ENCODE measurements at places on chromosomes 7 and 10.

GRCh38 chr10:130455791-130456190 is 319.6 kb downstream of the GLRX3 start:
- DNase-seq, result no peak

- DNase-seq, result no peak
Measured at GRCh38 chr7:150924369-150924781, 53.7 kb downstream of the KCNH2 start.

- no peak for DNase-seq
Measured at GRCh38 chr10:117647306-117647705, 104.8 kb downstream of the EMX2 start.

- no peak for DNase-seq
Measured at GRCh38 chr10:23056186-23056579, 39.2 kb upstream of the MSRB2 start.

DNA sequence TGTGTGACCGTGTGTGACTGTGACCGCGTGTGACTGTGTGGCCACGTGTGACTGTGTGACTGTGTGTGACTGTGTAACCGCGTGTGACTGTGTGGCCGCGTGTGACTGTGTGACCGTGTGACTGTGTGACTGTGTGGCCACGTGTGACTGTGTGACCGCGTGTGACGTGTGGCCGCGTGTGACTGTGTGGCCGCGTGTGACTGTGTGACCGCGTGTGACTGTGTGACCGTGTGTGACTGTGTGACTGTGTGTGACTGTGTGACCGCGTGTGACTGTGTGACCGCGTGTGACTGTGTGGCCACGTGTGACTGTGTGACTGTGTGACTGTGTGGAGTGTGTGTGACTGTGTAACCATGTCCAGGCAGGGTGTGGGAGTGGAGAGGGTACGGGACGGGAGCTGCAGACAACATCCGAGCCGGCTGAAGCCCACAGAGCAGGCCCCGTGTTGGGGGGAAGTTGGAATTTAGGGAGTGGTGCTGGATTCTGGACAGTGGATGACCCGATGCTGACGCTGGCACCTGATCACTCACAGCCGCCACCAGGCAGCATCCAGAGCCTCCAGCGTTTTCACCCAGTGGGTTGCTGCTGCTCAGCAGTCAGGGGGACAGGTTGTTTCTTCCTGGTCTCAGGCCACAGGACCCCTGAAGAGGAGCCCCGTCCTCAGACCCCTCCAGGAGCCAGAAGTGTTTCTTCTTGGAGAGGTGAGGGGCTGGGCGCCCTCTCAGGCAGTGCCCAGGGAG is 503.5 kb downstream of the DNAJB6 start:
- DNase-seq, result no peak

DNA sequence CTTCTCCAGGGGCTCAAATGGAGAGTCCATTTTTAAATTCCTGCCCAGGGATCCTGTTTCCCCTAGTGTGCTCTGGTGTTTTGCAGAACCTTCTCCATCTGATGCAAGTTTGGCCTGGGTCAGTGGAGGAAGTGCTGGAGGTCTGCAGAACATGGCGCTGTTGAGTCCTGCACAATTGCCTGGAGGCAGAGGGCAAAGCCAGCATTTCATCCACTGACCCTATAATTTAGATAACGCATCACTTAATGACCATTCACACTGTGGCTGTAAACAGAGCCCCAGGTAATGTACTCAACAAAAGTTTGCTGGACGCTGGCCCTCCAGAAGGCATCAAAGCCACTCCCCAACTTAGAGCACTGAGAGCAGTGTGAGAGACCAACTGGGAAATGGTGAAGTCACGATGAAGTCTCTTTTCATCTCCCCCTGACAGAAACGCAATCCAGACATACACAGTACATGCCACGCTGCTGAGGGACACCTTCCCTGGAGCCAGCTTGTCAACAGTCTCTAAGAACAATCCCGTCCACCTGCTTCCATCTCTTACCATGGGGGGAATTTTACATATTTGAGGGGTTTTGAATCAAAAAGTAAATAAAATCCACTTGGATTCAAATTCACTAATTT is 13.4 kb downstream of the C10orf71 start:
- no peak for DNase-seq

DNA sequence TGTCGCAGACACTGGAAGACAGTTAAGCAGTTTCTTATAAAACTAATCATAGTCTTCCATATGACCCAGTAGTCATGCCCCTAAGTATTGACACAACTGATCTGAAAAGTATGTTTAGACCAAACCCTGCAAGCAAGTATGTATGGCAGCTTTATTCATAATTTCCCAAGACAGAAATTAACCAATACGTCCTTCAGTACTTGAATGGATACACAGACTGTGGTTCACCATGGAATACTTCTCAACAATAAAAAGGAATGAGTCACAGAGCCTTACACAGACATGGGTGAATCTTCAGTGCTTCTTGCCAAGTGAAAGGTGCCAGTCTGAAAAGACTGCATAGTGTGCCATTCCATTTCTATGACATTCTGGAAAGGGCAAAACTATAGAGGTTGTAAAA is 50.2 kb upstream of the AKR1E2 start:
- no peak for DNase-seq

- DNase-seq, result no peak
Measured at GRCh38 chr10:29099001-29099400, 189.9 kb upstream of the LYZL1 start.

- DNase-seq, result no peak
Measured at GRCh38 chr10:387593-387891, 252.3 kb downstream of the ZMYND11 start.

- no peak for DNase-seq
Measured at GRCh38 chr7:111282626-111283025, 191.7 kb downstream of the LRRN3 start.

DNA sequence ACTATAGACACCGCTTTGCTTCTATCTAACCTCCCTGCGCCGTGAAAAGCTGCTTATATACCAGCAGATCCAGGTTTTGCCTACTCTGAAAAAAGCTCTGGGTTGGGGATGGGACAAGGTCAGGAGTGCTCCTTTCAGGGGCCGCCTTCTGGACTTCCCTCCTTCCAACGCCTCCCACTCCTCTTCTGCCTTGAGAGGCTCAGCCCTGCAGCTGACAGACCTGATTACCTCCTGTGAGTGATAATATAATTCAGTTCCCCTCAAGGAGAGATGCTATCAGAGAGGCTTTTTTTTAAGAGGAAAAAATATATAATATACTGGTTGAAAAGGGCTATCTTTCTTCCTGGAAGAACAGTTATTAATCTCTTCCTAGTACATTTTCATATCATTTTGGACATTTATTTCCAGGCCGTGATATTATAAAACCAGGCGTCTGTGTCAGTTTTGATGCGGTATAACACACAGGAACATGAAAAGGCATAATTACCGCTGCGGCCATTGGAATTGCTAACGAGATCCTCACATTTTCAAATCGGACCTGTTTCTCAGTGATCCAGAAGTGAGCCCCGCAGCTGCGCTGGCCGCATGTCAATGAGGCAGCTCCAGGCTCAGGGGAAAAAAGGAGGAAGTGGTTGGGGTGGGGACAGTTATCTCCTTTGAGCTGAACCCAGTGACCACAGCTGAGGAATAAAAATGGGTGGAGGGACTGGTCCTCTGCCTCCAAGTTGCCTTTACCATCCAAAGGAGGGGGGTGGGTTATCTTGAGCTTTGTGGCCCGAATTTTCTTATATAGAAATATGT is 457.1 kb downstream of the TYW1 start:
- no peak for DNase-seq

DNA sequence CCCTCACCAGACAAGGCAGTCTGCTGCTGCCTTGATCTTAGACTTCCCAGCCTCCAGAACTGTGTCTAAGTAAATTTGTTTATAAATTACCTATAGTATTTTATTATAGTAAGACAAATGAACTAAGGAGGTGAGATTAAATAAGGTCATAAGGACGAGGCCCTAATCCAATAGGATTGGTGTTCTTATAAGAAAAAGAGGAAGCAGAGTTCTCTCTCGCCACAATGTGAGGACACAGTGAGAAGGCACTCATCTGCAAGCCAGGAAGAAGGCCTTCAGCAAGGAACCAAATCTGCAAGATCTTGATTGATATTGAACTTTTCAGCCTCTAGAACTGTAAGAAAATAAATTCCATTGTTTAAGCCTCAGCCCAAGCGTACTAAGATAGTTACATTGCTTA is 6.1 kb upstream of the ZNF438 start:
- no peak for DNase-seq

DNA sequence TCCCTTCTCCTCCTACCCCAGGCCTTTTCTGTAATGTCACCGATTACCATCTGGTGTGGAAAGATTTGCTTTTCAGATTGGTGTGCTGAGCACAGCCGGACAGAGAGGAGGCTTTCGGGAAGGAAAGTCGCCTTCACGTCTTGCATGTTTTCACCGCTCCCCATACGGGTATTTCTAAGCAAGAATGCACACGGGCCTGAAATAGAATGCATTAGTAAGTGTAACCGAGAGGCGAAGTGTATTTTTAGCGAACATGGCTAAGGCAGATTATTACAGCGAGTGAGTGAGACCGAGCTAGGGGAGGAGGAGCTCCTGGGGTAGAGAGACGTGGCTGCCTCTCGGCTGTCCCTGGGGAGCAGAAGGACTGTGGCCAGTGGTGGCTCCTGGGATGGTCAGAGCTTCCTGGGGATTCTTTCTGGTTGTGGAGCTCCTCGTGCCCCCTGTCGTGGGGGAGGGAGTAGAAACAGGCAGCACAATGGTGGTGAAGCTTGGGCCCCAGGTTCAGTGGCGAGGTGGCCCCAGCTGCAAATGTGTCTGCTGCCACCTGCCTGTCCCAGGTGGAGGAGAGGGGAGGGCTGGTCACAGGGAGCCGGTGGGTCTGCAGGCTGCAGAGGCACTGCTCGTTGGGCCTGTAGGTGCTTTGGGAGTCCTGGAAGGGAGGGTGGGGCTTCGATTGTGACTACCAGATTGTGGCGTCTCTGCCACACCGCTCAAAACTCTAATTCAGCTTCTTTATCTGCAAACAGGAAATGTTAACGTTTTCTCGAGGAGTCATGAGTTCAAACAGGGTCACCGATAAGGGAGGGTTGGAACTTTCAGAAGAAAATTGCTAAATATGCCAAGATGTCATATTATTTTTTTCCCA is 135.8 kb downstream of the CAMK1D start:
- DNase-seq, result no peak

DNA sequence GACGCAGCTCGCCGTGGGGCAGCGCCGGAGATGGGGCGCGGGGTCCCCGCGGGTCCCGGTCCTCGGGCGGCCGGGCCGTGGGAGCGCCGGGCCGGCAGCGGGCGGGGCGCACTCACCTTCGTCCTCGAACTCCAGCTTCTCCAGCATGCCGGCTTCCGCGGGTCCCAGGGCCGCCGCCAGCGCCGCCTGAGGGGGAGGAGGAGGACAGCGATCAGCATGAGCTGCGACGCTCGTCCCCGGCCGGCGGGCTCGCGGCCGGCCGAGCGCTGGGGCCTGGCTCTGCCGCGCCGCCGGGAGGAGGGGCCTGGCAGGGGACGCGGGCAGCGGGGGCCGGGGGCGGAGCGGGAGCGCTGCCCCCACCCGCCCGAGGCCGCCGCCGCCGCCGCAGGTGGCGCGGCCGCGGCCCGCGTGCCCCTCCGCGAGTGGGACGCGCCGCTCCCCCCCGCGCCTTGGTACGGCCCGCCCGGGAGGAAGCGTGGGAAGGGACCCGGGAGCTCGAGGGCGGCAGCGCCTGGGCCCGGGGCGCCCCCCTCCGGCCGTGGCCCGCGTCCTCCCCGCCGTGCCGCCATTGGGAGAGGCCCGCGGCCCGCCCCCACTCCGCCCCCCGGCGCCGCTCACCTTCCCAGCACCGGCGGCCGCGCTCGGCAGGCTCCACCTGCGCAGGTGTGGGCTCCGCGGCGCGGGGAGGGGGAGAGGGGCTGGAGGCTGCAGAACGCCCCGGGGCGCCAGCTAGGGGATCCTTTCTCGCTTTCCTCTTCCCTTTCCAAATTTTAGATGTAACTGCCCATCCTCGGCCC is 112.5 kb upstream of the RHEB start:
- no peak for DNase-seq

- DNase-seq, result no peak
Measured at GRCh38 chr10:70884741-70885140, 3.6 kb downstream of the PCBD1 start.

GRCh38 chr10:62594093-62594520 is 210.4 kb upstream of the ADO start:
- DNase-seq, result no peak

- peak; percentile 85 for DNase-seq
Measured at GRCh38 chr7:41886901-41887311, 184.0 kb upstream of the INHBA start.

- DNase-seq, result no peak
Measured at GRCh38 chr7:127699853-127700252, 47.9 kb downstream of the SND1 start.

GRCh38 chr10:132131581-132132420 is 54.9 kb upstream of the DPYSL4 start:
- DNase-seq, result no peak

- DNase-seq, result no peak
Measured at GRCh38 chr7:98802781-98803110, 67.1 kb downstream of the TMEM130 start.

GRCh38 chr7:69422574-69422985 is 175.7 kb upstream of the AUTS2 start:
- DNase-seq, result no peak

DNA sequence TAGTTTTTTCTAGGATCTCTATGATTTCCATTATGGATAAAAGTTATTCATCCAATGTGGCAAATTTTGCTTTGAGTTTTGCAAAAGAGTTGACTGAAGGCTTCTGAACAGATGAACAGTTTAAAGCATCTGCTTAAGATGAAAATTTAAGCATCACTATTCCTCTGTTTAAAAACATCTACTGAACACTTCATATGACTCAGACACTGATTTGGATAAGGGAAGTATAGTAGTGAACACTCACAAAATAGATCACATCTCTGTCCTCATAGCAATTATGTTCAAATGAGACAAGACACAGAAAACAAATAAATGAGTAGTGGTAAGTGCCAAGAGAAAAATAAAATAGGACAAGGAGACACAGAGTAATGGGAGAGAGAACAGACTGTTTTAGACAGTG is 157.3 kb downstream of the MBL2 start:
- no peak for DNase-seq

- DNase-seq, result no peak
Measured at GRCh38 chr10:114870486-114870885, 48.9 kb downstream of the FHIP2A start.

DNA sequence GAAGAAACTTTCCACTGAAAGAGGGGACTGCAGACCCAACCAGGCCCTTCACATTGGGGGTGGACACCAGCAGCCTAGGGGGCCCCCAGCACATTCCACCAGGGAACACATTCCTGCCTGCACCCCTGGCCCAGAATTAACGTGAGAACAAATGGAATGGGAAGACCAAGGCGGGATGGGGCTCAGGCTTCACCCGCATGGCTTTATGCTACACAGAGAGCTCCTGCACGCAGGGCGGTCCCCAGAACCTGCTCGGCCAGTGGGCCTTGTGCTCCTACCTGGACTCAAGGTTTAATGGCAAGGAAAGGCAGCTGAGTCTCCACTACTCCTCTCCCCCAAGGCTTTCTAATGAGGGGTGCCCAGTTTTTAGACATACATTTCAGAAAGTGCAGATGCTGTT is 146.3 kb upstream of the GPR26 start:
- DNase-seq, result no peak

DNA sequence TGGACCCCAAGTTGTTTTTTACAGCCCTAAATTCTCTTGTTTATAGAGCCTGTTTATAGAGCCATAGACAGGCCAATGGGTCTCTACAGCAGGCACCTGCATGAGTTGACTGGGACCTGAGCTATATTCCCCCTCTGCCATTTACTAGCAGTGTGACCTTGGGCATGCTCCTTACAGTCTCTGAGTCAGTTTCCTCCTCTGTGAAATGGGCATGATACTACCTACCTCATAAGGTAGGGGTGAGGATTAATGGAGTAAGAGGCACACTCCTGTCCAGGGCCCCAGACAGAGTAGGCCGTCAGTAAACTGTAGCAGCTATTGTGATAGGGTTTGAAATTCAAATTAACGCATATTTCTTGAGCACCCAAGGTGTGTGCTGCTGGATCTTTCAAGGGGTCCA is 138.1 kb downstream of the TCF7L2 start:
- no peak for DNase-seq

Data from HFF-Myc (cell line).